ENCODE measurements at places on chromosomes 2 and 18.
A peak's percentile ranks its signal among the peaks of the same experiment; 100 is the strongest.

DNA sequence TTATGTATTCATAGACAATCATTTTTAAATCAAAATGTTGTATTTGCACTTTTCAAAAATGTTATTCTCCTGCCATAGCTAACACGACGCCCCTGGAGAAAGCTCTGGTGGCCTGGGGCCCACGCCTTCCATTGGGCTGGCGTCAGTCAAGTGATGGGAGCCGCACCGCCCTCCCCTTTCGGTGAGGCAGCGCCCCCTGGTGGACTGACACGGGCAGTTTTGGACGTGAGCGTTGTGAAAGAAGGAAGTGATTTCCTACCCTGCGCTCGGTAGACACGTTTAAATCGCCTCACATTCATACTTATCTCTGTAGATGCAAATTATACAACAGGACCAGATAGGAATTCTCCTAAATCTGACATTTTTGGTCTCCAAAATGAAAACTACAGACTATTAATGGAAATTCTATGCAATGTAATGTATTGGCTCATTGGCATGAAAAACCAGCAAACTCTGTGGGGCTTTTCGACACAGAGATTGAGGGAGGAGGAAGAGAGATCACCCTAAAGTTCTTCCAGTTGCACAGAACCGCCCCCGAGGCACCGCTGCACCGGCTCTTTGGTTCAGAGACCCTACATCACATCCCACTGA is 326.2 kb upstream of the SOX11 start:
- no peak for DNase-seq

- no peak for DNase-seq
Observed at GRCh38 chr2:153641046-153641445, 162.5 kb upstream of the RPRM start.

GRCh38 chr18:62331581-62332356 is 6.7 kb downstream of the TNFRSF11A start:
- no peak for DNase-seq

DNA sequence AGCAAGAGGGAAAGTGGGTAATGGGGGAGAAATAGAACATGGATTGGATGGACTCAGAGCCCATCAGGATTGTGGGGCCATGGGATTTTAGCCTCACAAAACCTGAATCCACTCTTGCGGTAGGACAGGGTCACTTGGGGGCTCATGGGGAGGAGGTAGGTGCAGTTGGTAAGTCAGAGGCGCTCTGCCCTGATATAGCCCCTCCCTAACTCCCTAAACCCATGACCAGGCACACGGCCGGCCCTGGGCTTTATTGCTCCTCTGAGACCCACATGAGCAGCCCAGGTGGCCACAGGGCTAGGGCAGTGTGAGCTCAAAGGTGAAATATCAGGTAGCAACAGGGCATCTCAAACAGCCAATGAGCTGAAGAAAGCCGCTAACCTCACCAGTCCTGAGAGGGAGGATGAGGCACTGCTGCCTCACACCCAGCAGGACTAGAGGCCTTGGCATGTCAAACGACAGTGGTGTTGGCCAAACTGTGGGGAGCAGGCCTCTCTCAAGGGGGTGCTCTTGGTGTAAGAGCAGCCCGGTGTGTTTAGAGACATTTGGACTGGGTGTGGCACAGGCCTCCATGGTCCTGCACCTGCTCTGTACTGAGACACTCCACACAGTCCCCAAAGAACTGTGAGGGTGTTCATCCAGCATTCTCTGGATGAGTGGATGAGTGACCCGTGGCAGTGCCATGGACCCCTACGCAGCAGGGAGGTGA is 90.8 kb upstream of the HS6ST1 start:
- no peak for DNase-seq

DNA sequence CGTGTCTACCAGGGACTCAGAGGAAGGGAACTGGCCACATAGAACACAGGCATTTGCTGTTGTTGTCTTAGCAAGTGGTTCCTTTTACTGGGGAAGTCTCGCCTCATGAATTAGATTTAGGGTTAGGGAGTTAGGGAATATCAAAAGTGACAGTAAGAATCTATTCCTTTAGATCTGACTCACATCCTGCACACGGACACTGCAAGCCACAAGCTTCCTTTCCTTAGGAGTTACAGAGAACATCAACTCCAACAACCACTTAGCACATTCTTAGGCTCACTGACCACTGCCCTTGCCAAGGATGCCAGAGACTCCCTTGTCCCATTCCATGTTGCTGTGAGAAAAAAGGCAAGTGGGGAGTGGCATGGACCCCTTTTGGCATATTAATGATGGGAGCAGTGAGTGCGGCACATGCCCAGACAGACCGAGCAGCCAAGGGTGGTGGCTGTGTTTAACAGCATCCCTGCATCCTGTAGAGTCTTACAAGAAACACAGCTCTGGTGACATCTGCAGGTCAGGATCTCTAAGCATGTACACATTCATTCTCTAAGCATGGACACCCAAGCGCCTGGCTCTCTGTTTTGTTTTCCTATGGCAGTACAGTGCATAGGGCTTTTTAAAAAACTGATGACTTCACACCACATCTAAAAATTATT is 745.6 kb upstream of the RAB6C start:
- DNase-seq: no peak

DNA sequence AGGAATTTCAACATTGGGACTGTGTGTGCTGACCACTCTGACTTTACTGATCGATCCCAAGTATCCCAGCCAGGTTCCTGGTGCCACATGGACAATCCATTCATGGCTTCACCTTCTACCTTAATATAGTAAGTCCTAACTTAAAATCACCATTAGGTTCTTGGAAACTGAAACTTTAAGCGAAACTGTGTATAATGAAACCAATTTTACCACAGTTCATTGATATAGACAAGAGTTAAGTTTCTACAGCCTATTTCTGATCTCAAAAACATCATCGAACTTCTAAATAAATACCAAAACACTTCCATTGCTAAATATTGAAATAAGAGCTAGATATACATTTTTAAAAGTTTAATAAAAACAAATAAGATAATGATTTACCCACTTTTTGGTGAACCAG is 4.4 kb upstream of the EXOC6B start:
- no peak for DNase-seq

DNA sequence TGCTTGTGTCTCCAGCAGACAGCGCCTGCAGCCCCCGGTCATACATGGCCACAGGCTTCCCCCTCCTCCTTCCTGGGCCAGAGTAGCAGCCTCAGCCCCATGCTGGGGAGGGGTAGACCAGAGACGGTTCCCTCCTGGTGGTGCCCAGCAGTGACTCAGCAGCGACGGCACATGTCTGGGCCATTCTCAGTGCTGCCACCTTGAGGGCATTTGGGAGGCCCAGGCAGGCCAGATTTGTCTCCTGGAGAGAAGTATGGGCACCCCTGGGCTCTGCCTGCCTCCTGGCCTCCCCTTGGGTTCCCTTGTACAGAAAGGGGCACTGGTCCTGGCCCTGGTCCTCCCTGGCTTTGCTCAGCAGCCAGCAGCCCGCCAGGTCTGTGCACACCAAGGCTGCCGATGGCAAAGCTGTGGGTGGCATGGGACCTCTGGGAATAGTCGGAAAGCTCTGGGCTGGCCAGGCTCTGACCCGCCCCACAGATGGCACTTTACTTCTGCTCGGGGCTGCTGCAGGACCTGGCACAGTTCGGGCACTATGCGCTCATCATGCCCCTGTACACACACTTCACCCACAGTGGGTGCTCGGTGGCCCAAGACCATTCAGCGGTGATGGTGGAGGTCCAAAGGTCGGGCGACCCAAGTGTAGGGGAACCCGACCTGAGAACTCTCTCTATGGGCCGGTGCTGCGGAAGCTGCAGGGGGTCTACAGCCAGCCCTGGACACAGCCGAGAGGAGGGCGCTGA is 11.4 kb upstream of the ALPI start:
- DNase-seq: peak; percentile 61

DNA sequence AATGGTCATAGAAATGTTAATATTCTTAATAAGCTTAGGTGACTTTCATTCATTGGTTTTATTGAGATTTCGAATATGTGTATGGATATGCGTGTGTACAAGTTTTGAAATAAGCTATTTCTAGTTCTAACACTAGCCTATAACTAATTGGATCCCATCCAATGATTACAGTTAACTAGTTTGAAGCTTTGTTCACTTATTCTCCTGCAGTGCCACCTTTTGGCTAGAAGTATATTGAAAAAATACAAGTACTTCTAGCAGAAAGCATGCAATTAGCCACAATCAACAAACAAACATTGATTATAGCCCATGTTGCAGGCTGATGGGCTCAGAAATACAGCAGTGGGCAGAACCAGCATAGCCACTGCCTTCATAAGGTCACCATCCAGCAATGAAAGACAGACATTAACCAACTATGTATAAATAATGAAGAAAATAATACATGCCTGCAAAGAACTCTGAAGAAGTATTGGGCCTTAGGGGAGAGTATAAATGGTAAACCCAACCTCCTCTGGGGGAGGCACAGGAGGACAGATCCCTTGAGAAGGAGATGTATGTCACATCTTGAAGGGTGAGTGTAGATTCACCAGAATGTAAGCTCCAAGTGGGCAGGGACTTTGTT is 5.1 kb upstream of the PIEZO2 start:
- no peak for DNase-seq

DNA sequence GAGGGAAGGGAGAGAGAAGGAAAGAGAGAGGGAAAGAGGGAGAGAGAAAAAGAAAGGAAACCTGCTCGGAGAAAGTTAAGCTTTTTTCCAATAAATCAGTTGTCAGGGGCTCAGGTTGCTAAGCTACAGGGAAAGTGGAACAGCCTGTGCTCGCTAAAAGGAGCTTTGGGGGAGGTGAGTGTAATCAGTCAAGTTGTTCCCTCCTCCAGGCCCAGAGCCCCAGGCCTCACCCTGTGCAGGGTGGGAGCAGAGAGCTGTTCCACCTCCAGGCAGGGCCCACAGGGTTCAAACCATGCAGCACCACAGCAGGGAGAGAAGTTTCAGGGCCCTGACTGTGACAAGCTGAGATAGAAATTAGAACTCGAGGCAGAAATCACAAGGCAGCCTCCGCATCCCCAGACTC is 56.4 kb upstream of the PPP1CB start:
- DNase-seq: no peak

- DNase-seq: no peak
Observed at GRCh38 chr2:206561962-206562361, 80.3 kb upstream of the FAM237A start.

DNA sequence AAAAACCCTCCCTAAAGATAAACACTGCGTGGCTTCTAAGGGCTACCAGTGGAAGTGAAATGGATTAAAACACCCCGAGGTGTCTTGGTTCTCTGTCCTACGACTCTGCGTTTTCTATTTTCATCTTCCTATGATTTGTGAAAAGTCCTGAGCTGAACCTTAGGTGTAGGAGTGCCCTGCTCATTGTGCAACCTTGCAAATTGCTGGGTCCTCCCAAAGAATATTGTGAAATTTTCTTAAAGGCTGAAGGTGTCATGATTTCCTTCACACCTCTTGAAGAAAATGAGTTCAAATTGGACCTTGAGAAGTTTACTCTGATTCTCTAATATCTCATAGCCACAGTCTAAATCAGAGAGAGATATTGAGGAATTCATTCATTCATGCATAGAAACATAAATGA is 1.8 kb upstream of the SLC19A3 start:
- DNase-seq: no peak

DNA sequence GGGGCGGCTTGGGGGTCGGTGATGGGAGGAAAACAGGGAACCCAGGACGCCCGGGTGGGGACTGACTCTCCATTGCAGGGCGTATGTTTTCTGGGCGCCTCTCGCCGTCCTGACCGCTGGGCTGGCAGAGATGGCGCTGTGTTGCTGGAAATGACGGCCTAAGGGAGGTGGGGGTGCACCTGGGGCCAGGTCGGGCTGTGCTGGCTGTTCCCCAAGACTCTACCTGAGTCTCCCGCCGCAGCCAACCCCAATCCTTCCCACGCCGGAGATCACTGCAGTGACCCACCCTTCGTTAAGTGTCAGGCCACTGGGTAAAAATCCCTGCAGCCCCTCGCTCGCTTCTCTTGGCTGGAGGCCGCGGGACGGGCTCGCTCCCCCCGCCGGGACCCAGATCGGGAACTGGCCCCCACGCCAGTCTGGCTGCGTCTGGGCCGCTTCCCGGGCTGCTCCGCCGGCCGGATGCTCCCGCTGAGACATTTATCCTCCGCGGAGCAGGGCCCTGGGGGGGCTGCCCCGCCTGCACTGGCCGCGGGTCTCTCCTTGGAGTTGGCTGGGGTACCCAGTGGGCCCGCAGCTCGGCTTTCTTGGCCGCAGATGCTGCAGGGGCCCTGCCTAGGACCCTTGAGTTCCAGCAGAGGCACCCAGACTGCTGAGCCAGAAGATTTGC is 7.8 kb upstream of the ARMC9 start:
- no peak for DNase-seq

Measured in stimulated activated naive CD4-positive, alpha-beta T cell treated with Interleukin-2 at 50 U/mL for 16 hours (primary cell).